ENCODE measurements at places on chromosomes 7 and 10.

DNA sequence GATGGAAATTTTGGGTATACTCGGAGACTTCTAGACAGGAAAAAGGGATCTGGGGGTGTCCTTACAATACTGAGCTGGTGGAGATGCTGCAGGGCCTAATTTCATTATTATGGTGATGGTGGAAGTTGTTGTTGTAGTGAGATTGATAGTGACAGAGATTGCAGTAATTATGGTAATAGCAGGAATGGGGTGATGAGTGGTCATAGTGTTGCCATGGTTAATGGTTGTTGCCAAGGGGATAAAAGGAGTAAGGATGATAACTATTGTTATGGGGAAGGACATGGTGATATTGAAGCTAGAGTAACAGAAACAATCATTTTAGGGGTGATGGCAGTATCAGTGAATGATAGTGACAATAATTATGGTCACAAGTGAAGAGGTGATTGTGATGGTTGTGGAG is 27.1 kb upstream of the LBX1 start:
- H3K4me3 ChIP-seq = no peak overlapping the region
- peaks cover 47% of the 10 kb centered on the region for H3K27me3 ChIP-seq
- peaks cover 2% of the 10 kb centered on the region for H3K4me1 ChIP-seq
- no peaks in the 10 kb centered on the region for H3K36me3 ChIP-seq

DNA sequence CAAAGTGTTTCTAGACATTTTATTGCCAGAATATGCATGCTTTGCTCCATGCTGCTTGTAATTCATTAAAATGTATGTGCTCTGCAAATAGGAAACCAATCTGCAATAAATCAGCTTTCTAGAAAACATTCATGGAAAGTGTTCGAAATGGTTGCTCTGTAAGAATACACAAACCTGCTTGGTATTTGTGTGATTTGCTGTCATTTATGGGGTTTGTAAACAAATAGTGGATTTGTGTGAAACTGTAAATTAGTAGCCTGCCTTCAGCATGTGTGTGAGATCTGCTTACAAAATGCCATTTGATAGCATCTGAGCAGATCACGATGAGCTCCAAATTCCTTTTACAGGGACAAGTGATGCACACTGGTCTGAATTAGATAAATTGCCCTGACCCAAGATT is 219.0 kb upstream of the CSTF2T start:
- no peak overlapping the region for H3K4me3 ChIP-seq
- no peak for DNase-seq
- H3K4me1 ChIP-seq = no peaks in the 10 kb centered on the region
- H3K36me3 ChIP-seq = no peaks in the 10 kb centered on the region
- no peaks in the 10 kb centered on the region for H3K27me3 ChIP-seq

DNA sequence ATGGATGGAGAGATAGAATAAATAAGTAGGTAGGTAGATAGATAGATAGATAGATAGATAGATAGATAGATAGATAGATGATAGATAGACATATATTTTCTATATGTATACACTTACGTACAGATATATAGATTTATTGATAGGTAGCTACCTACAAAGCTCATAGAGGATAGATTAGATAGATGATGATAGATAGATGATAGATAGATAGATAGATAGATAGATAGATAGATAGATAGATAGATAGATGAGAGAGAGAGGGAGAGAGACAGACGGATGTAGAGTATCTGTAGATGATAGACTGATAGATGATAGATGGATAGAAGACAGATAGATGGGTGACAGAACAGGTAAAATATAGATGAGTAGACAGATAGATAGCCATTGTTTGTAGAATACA is 191.3 kb upstream of the PFKP start:
- H3K36me3 ChIP-seq = no peaks in the 10 kb centered on the region
- no peak for DNase-seq
- no peak overlapping the region for H3K4me3 ChIP-seq
- H3K4me1 ChIP-seq = no peaks in the 10 kb centered on the region
- H3K27me3 ChIP-seq = peaks cover 4% of the 10 kb centered on the region
- no peak overlapping the region for H3K27ac ChIP-seq

- H3K4me1 ChIP-seq = no peaks in the 10 kb centered on the region
- peaks cover 13% of the 10 kb centered on the region for H3K36me3 ChIP-seq
- DNase-seq = no peak
- no peak overlapping the region for H3K27ac ChIP-seq
These were observed 43.0 kb downstream of the SLC25A40 start for GRCh38 chr7:87833130-87833529.

DNA sequence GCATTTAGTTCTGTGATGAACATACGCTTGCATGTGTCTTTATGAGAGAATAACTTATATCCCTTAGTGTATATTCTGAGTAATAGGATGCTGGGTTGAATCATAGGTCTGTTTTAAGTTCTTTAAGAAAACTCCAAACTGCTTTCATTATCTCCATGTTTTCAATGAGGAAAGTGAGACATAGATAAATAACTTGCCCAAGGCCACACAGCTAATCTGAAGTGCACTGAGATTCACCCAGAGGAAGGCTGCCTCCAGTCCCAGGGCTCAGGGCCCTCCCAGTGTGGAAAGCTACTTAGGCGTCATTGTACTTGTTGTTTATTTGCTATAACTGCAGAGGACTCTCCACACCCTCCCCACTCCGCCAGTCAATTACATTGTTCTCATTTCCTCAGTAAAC is 126.7 kb downstream of the INHBA start:
- peak; percentile 71 for DNase-seq
- no peaks in the 10 kb centered on the region for H3K36me3 ChIP-seq
- no peaks in the 10 kb centered on the region for H3K27me3 ChIP-seq
- H3K4me1 ChIP-seq = peaks cover 1% of the 10 kb centered on the region

GRCh38 chr7:112735261-112735660 is 54.9 kb downstream of the TMEM168 start:
- no peaks in the 10 kb centered on the region for H3K27me3 ChIP-seq
- no peaks in the 10 kb centered on the region for H3K36me3 ChIP-seq
- H3K4me3 ChIP-seq = no peak overlapping the region
- H3K27ac ChIP-seq = no peak overlapping the region
- H3K4me1 ChIP-seq = no peaks in the 10 kb centered on the region

All from mesenchymal stem cell (in vitro differentiated cells and primary cell).